ENCODE measurements at places on chromosomes 11 and 22.

- DNase-seq: no peak
Observed at GRCh38 chr11:75931124-75931523, 116.1 kb downstream of the UVRAG start.

DNA sequence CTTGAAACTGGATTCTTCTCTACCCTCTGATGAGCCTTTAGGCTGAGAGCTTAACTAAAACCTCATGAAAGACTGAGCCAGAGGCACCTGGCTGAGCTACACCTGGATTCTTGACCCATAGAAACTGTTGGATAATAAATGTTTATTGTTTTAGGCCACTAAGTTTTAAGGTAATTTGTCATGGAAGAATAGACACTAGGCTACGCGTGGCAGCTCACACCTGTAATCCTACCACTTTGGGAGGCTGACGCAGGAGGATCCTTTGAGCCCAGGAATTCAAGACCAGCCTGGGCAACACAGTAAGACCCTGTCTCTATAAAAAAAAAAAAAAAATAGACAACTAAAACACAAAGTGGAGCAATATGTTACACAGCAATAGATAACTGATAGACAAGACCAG, 29.2 kb upstream of the UPB1 start:
- DNase-seq: no peak

- DNase-seq: no peak
Observed at GRCh38 chr22:27218012-27218920, 560.9 kb downstream of the MIAT start.

GRCh38 chr11:132971351-132971750, 561.0 kb downstream of the OPCML start:
- DNase-seq: no peak

- DNase-seq: no peak
Observed at GRCh38 chr11:48384670-48385069, 18.4 kb upstream of the OR4C5 start.

- DNase-seq: no peak
Observed at GRCh38 chr11:89625171-89625570, 84.9 kb upstream of the TRIM77 start.

DNA sequence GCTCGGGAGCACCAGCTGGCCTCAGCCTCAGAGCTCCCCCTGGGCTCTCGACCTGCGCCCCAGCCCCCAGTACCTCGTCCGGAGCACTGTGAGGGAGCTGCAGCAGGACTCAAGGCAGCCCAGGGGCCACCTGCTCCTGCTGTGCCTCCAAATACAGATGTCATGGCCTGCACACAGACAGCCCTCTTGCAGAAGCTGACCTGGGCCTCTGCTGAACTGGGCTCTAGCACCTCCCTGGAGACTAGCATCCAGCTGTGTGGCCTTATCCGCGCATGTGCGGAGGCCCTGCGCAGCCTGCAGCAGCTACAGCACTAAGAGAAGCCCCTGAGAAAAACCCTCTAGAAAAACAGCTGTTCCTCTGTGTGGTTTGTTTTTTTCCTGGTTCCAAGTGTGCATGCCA, 918 bp upstream of the FAM89B start:
- no peak for DNase-seq

- DNase-seq: no peak
Observed at GRCh38 chr11:16016468-16016829, 339.9 kb downstream of the SOX6 start.

- DNase-seq: peak; percentile 13
Observed at GRCh38 chr22:24554313-24555164, at the start of gene GUCD1. GUCD1 (minus strand) TSS chr22:24555138; CDS start chr22:24554991, 147 bp downstream.

DNA sequence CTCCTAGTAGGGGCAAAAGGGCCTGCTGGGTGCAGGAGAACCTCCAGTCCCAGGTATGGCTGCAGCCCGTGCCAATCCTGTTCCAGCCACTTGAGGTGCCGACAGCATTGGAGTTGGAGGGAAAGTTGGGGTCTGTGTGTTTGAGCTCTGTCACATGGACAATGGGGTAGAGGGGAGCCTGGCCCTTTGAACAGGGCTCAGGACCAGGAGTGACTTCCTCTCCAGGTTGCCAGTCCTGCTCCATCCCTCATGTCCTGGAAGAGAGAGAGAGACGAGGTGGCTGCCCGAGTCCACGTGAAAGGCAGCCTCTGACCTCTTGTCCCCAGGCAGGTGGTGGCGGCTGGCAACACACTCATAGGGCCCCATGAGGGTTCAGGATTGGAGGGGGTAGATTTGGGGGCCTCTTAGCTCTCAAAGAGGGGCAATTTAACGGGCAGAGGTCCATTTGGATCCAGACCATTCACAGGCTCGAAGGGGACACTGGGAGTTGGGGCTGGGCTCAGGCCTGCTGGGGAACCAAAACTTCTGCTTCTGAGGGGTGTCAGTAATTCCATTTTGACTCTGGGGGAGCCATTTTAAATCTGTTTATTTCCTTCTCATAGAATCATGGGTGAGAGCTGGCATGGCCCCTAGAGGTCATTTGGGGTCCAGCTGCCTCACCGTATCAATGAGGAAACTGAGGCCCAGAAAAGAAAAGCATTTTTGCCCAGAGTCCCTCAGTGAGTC, 4.1 kb downstream of the ADORA2A start:
- no peak for DNase-seq

DNA sequence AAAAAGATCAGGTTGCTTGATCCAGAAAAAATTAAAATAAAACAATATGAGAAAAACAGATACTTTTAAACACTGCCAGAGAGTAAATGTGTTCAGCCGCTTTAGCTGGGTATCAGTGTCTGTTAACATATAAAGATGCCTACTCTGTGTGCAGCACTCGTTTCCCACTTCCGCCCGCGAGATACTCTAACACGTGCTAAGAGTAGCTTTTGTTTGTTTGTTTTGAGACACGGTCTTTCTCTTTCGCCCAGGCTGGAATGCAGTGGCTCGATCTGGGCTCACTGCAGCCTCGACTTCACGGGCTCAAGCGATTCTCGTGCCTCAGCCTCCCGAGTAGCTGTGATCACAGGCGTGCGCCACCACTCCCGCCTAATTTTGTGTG, 531 bp upstream of the MEN1 start:
- no peak for DNase-seq

GRCh38 chr11:11748706-11749365, 92.9 kb upstream of the USP47 start:
- DNase-seq: no peak

DNA sequence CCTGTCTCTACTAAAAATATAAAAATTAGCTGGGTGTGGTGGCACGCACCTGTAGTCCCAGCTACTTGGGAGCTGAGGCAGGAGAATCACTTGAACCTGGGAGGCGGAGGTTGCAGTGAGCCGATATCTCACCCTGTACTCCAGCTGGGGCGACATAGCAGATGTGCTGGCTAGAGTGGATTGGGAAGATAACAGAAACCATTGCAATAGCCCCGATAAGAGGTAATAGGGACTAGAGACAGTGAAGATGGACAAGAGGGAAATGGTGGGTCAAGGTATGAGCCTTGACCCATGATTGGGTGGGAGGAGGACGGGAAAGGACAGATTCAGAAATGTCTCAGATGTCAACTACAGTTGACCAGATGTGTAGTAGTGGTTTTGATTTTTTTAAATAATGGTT, 6.1 kb downstream of the SWAP70 start:
- no peak for DNase-seq

DNA sequence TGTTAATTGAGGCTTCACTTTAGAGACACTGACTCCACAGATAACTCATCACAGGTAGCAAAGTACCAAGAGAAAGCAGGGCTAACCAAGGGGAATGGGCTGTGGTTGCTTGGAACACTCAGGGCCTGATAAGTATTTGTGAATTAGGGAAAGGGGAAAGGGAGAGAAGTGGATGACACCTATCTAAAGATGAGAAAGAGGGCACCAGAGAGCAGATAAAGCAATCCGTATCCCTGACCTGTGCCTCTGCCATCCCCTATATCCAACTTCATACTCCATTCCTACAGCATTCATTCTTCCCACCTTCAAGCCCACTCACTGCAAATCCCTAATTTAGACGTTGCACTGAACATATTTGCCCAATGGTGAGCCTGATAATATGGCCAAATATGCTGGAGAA, 43.0 kb upstream of the API5 start:
- no peak for DNase-seq
